ENCODE measurements at places on chromosomes 1 and 21.

DNA sequence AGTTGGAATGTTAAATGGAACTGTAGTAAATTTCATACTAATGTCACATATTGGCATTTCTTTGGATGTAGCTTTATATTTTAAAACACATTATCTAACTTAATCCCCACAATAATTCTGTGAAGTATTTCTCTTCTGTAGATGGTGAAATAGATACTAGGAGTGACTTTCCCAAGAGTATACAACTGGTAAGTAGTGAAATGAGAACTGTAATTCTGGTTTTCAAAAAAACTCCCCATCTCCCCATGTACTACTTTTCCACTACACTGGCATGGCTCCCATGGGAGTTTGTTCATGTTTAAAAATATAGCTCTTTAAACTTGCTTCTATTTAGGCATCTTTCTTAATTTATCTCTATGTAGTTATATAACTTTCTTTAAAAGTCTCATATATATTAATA lies 10.2 kb downstream of the CHML start:
- DNase-seq, result no peak

DNA sequence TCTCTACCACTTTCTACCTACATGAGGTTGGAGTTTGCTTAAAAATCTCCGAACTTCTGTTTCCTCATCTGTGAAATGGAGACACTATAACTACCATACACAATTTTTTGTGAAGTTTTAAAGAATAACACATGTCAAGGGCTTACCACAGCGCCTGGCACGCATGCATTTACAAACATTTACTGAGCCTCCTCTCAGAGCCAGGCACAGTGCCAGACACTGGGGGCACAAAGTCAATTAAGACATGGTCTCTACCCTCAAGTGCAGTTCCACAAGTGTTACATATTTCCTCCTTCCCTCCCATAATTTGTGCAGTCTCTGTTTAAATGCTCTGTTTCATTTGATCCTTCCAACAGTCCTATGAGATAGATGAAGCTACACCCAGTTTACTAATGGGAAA lies 356.4 kb upstream of the ESRRG start:
- DNase-seq, result no peak

DNA sequence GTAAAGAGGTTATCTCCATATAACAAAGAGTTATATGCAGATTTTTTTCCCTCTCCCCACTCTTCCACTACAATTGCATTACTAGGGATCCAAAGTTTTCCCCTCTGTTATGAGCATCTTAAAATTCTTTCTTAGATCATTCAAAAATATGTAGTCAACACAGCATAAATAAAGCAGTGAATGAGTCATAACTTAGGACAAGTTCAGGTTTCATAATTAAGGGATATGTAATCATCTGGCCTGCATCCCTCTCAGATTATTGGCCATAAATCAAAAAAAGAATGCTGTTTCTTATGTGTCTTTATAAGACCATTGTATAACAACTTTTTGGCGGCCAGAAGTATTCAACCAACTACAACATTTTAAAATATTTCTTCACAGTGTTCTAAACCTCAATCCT lies 1526.1 kb downstream of the KCNT2 start:
- DNase-seq, result no peak

DNA sequence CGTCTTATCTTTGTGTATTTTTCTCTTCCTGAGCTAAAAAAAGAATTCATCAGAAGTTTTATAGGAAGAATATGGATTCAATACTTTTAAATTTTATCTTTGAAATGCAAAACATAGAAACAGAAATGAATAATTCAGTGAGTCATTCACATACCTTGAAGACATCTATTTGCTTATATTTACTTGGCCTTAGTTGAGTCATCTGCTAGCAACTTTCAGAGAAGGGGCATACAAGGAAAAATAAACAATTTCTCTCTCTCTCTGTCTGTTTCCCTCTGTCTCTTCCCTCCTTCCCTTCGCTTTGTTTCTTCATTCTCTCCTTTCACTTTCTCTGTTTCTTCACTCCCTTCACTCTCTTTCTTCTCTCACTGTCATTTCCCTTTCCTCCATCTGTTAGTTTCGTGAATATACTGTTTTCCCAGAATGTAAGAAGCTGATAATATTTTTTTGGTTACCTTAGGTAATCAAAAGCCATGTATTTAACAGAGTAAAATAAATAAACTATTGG lies 477.2 kb downstream of the BRINP3 start:
- no peak for DNase-seq

DNA sequence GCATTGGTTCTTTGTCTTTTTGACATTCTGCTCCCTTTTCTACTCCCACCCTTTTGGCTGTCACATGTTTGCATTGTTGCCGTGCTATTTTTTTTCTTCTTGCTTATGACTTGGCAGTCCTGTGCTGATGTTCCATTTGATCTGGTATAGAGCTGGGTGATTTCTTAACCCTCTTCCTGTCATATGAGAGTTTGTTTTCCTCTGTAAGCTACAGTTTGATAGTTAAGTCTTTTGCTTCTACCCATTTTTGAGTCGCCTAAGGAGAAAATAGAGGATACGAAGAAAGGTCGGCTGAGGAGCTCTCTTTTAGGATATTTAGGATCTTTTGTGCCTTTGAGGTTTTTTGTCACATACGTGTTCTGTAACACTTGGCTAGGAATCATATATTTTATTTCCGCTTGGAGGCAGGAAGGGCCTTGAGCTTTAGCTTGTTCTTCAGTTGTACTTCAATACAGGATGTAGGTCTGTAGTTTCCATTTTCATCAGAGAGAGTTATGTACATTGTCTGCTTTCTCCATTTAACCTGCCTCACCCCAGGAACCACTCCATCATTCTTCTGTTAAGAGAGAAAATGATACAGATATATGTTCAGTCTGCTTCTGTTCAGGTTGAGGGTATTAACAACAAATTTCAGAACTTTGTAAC lies 150.7 kb downstream of the BACH1 start:
- no peak for DNase-seq

DNA sequence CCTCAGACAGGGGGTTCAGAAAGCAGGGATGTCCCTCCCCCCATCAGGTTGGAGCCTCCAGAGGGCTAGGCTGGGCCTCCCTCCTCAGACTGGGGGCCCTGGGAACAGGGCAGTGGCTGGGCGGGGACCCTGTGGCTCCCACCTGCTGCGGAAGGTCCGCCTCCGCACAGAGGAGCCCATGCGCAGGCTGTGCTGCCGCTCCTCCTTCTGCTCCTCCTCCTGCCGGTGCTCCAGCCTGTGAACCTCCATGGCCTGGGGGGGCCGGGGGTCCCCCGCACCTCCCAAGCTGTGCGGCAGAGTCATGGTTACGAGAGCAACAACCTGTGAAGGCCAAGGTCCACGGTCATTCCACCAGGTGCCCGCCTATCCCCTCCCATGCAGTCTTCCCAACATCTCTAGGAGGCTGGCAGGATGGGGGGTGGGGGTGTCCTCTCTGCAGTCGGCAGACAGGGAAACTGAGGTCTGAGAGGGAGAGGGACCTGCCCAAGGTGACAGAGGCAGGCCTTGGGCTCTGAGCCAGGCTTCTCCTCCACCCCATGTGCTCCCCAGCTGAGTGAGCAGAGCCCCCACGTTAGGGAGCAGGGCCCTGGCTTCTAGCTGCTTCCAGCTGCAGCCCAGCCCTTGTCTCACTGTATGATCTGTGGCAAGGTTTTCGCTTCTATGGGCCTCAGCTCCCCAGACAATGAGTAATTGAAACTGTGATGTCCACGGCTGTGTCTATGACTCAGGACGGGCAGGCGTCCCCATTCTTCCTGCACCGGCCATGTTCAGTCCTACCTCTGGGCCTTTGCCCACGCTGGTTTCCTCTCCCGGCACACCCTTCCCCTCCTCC lies 3.4 kb downstream of the MYOM3 start:
- no peak for DNase-seq

GRCh38 chr1:230587061-230587460 lies 55.2 kb upstream of the COG2 start:
- no peak for DNase-seq

GRCh38 chr1:228074954-228075730 lies 7.4 kb upstream of the ARF1 start:
- DNase-seq, result no peak

DNA sequence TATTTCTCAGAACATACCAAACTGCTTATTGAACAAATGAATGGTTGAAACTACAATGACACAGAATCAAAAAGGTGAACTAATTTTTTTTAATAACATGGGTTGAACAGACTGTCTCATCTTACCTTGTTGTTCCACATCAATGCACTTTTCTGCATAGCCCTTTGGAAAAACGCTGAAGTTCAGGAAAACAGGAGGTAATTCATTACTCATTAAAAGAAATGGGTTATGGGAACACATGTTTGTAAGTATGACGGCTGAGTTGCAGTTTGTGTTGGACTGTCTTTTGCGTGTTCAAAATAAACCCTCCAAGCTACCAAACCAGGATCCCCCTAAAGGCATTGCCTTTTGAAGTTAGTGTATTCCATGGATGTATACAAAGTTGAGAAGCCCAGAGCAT lies 514.9 kb upstream of the PKN2 start:
- DNase-seq, result no peak
